ENCODE measurements at places on chromosomes 12 and 14.

DNA sequence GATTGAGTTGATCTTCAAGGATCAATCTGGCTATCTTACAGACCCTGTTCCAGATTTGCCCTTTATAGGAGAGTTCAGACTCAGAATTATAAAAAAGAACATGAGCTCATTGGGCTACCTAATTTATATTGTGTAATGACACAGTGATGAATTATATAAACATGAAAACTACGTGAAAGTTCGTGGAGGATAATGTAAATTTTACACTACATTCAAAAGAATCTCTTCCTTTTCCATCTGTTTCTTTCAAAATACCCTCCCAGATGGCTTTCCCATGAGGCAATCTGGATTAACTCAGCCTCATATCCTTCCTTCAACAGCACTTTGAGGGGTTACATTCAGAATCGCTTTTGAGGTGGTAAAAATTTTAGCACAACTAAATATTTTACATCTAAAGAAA lies 129.3 kb downstream of the HMGA2 start:
- DNase-seq = no peak

DNA sequence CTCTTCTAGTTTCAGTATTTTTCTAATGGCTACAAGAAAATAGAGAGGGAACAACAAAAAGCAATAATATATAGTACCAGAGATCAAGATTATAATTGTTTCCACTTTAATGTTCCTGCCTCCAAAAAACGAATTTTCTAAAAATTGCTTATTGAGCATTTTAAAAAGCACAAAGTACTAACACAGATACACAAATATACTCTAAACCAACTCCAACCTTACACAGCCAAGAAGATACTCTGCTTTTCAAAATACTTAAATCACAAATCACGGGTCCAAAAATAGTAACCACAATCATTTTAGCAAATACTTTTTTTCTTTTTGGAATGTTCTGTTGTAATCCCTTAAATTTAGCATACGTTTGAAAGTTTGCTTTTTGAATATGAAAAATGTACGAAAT lies 2.0 kb downstream of the YAF2 start:
- no peak for DNase-seq

- no peak for DNase-seq
Observed at GRCh38 chr12:87349681-87350080, 679.5 kb downstream of the C12orf50 start.

DNA sequence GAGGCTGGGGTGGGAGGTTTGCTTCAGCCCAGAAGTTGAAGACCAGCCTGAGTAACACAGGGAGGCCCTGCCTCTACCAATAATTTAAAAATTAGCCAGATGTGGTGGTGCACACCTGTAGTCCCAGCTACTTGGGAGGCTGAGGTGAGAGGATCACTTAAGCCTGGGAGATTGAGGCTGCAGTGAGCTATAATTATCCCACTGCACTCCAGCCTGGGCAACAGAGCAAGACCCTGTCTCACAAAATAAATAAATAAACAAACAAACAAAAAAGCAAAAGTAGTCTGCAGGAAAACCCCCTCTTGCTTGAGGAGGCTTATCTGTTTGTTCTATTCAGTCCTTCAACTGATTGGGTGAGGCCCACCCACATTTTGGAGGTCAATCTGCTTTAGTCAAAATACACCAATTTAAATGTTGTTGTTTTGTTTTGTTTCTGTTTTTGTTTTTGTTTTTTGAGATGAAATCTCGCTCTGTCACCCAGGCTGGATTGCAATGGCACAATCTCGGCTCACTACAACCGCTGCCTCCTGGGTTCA lies 24.9 kb upstream of the TXNRD1 start:
- DNase-seq = no peak

- DNase-seq = no peak
Observed at GRCh38 chr12:55227643-55228042, 6.8 kb downstream of the OR10A7 start.

GRCh38 chr14:39396448-39396847 lies 35.8 kb downstream of the FBXO33 start:
- DNase-seq = no peak

- DNase-seq = no peak
Observed at GRCh38 chr14:87838931-87839330, 154.1 kb downstream of the GALC start.

GRCh38 chr12:28824849-28825248 lies 324.2 kb upstream of the FAR2 start:
- no peak for DNase-seq

- no peak for DNase-seq
Observed at GRCh38 chr12:13340149-13340548, 143.6 kb downstream of the EMP1 start.

- DNase-seq = no peak
Observed at GRCh38 chr14:27672047-27672446, 1074.2 kb upstream of the NOVA1 start.

- DNase-seq = peak; percentile 64
Observed at GRCh38 chr14:52553671-52554575, 1.3 kb downstream of the GPR137C start.

GRCh38 chr12:124655698-124656516 lies 88.5 kb upstream of the NCOR2 start:
- no peak for DNase-seq

DNA sequence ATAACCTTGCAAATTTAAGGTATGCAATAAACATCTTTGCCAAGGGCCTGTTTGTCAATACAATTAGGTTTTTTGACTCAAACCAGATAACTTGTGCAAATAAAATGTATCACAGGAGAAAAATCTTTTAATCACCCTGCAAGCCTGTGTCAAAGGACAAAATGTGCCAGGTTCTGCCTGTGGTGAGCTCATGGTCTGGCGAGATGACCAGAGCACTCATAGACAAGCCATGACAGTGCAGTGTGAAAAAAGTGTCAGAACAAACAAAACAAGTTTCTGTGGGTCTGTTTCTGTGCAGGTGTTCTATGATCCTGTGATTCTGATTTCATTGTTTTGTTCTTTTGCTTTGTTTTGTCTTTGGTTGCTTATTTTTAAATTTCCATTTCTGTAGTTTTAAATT lies 847.2 kb downstream of the VRK1 start:
- no peak for DNase-seq

DNA sequence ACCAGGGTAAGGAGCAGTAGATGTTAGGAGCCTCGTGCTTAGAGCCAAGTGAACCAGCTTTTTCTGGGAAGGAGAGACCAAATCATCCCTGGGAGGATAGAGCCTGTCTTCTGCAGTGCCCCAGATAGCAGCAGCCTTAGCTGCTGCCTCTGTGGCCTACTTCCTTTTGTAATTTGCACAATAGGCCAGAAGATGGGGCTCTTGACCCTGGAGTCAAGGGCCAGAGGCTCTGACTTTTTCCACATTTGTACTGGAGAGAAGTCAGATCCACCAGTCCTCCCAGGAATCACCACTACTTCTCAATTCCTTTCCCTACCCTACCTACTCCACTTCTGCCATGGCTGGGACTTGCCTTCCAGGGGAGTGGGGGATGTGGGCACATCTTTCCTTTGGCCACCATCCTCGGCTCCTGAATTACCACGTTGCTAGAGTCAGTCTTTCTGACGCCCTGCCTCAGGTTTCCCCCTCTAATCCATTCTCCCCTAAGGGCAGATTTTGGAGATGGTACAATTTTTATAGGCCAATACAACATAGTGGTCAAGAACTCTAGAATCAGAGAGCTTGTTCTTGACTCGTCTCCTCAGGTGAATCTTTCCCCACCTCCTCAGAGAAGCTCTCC lies 3.3 kb upstream of the SLC4A8 start:
- peak; percentile 31 for DNase-seq

DNA sequence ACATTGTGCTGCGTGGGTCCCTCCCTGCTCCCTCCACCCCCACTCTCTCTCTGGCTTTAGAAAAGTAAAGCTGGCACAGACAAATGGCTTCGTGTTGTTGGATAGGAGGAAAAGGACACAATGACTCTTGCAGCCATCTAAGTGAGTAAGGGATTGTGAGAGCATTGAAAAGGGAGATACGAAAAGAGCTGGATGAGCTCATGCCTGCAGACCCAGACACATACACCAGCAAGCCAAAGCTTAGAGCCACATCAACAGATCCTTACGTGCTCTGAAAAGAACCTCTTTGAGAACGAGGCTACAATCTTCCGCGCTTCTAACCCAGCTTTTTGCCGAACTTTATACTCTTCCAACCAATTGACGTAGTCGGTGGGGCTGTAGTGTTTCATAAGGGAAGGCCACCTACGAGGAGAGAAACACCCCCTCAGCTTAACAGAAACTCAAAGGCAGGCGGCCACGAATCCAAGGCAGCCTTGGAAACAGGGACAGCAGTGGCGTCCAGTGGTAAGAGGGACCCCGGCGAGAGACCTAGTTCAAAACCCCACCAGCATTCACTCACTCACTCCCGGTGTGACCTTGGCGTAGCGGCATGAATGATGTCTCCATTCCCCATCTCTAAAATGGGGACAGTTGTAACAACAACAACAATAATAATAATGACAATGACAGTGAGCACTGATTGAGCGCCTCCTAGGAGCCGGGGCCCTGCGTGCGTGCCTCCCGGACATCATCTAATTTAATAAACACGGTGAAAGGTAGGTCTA lies 1.1 kb downstream of the FBXO21 start:
- DNase-seq = no peak

DNA sequence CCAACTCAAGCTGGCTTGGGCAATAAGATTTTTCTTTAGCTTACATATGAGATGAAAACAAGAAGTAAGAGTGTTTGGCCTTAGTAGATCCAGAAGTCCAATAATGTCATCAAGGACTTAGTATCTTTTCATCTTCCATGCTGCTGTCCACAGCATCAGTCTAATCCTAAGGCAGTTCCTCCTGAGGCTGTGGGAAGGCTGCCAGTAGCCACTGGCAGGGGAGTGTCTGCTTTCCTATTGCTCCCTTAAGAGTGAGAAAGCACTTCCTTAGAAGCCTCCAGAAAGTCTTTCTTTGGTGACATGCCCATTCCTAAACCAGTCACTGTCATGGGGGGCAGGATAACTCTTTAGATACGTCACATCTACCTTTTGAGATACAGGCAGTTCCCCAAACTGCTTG lies 317.7 kb downstream of the BMP4 start:
- no peak for DNase-seq

DNA sequence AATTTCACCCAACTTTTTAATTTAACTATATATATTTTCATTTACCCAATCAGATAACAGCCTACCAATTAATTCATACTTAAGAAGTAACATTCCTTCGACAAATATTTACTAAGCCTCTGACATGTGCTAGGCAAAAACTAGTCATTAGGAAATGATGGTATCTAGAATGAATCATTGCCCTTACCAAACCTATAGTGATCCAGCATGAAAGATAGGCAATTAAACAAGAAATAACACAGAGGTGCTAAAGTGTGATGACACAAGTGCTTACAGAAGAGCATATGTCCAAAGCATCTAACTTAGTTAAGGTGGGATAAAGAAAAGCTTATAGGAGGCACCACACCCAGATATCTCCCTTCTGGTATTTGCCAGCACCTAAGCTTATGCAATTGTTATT lies 166.5 kb upstream of the RASSF8 start:
- no peak for DNase-seq

DNA sequence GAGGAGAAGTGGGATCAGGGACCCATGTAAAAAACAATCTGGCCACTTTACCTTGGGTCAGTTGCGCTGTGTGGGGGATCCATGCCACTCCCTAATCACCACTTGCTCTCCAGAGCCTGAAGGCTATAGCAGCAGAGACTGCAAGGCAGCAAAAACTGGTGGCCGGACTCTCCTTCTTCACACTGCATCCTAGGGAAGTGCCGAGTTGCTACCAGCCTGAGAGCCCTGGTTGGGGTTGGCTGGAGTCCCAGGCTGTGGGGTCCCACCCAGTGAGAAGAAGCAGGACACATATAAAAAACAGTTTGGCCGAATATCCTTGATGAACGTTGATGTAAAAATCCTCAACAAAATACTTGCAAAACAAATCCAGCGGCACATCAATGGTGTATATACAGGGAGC lies 341.2 kb downstream of the AEBP2 start:
- DNase-seq = no peak

DNA sequence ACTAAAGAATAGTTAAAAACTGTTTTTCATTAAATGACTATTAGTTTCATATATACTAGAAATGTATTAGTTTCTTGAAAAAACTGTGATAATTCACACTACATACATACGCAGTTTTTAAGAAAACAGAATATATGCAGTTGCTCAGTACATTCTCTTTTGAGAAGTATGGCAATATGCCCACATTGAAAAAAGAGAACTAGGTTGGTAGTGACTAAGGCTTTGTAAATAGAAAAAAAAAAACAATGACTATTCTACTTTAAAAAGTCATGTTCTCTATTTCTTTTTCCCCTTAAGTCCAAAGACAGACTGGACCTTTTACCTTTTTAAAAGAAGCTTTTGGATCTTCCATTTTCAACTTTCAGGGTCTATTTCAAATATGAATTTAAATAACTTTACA lies 25.0 kb downstream of the SNX6 start:
- DNase-seq = no peak

GRCh38 chr12:27790179-27790578 lies 10.1 kb upstream of the MANSC4 start:
- no peak for DNase-seq

DNA sequence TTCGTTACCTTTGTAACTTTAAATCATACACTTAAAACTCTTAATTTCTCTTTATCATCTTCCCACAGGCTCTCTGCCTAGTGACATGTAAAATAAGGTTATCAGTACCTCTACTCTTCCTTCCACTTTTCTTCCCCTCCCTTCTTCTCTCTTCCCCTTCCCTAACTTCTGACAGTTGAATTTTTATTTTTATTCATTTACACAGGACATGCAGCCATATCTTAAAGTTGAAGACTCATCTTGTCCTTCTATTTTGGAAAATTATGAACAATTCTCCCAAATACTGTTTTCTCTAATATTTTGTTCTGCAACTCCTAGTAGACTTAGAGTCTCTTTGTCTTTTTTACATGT lies 263.9 kb downstream of the FBXL14 start:
- no peak for DNase-seq

GRCh38 chr12:25347716-25348592 lies 97.2 kb upstream of the KRAS start:
- no peak for DNase-seq

GRCh38 chr12:53336181-53336681 lies at the start of gene SP7:
Gene SP7, minus strand, starts transcription at chr12:53336354. Its CDS starts 708 bp downstream, at chr12:53335646.
- no peak for DNase-seq

GRCh38 chr12:2959505-2960389 lies 550 bp downstream of the TEAD4 start:
- DNase-seq = no peak

DNA sequence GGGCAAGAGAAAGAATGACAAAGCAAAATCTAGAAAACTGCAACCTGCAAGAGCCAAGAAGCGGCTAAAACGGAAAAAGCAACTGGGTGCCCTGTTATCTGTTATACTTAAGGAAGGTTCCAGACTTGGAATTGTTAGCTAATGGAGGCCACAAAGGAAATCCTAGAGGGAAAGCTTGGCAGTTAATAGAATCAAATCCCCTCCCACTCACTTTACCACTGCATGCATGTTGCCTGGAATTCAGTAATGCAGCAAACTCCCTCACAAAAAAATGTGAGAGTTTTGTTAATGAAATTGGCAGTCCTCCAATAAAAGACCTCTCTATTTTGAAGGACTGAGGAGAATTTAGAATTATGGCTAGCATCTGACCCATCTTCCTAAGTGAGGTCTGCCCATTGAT lies 164.2 kb upstream of the SOX5 start:
- DNase-seq = no peak

Measured in activated CD4-positive, alpha-beta T cell treated with anti-CD3 and anti-CD28 coated beads for 24 hours (primary cell).